Mesendoderm (in vitro differentiated cells): ENCODE measurements at places on chromosomes 1 and 21.

GRCh38 chr1:5125208-5125607 is 470.8 kb downstream of the AJAP1 start:
- DNase-seq = peak; percentile 8

DNA sequence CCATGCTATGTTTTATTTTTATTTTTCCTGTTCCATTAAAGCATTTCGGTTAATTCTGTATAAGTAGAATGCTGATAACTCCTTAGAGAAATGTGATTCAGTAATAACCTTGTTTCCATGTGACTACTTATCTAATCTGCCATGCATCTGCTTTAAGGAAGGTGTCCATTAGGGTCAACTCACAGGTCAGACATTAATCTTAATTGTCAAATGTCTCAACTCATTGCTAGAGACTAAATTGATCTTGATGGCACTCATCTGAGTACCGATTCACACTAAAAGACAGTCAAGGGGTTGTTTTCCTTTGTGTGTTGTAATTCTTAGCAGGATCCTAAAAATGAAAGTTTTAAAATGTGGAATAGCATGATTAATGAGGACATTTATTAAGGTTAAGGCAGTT is 41.8 kb downstream of the ITSN1 start:
- DNase-seq = peak; percentile 40

- DNase-seq = no peak
Observed at GRCh38 chr1:31382379-31382989, 9.6 kb upstream of the FABP3 start.

GRCh38 chr1:90614872-90615271 is 102.2 kb downstream of the BARHL2 start:
- peak; percentile 34 for DNase-seq

DNA sequence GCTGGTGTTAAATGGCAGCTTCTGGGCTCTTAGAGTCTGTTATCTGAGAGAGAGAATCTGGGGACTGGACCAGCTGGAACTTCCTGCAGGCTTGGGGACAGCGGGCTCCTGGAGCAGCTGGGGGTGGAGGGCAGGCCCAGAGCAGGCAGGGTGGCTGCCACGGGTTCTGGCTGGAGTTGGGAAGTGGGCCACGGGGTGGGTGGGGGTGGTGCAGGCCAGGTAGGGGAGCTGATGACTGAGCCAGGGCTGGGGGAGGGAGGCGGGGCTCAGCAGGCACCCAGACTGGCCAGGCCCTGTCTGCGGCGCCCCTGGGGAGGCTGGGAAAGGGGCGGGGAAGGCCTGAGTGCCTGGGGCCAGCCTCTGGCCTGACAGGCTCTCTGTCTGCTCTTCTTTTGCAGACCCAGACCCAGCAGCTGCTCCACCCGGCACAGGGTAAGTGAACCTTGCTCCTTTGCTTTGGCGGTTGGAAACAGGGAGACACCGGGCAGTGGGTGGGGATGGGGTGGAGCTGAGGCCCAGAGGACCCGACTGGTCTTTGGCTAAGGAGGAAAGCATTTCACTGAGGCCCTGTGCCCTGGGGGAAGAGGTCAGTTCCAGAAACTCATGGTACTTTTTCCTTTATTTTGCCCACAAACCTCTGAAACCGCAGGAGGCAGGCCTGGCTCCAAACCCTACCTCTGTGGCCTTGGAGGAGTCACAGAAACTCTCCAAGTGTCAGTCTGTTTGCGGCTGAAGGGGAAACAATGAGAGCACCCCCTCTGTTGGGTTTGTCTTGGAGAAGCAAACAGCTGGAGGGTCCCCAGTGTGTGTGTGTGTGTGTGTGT is 48.8 kb downstream of the ARHGEF10L start:
- peak; percentile 72 for DNase-seq
